ENCODE measurements at places on chromosomes 13 and 19.

- no peak for DNase-seq
Measured at GRCh38 chr19:48551437-48552302, at the start of gene SULT2B1. Gene SULT2B1, plus strand, starts transcription at chr19:48552172. Its CDS starts 81 bp downstream, at chr19:48552253.

GRCh38 chr13:36108954-36109353, 22.2 kb downstream of the DCLK1 start:
- no peak for DNase-seq

GRCh38 chr13:76768384-76768783, 117.8 kb downstream of the KCTD12 start:
- no peak for DNase-seq

- no peak for DNase-seq
Measured at GRCh38 chr13:90091611-90092010, 1255.9 kb upstream of the MIR17HG start.

DNA sequence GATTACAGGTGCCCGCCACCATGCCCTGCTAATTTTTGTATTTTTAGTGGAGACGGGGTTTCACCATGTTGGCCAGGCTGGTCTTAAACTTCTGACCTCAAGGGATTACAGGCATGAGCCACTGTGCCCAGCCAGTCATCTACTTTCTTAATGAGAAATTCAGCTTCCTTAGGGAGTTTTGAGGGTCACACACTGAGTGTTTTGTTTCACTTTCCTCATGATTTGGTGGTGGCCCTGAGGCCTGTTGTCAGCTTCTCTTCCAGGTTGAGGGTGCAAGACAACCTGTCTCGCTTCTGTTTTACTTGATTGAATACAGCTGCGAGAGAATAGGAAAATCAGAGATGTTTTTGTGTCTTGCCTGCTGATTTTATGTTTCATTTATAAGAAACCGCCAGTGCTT, 9.9 kb downstream of the FRY start:
- DNase-seq, result no peak

DNA sequence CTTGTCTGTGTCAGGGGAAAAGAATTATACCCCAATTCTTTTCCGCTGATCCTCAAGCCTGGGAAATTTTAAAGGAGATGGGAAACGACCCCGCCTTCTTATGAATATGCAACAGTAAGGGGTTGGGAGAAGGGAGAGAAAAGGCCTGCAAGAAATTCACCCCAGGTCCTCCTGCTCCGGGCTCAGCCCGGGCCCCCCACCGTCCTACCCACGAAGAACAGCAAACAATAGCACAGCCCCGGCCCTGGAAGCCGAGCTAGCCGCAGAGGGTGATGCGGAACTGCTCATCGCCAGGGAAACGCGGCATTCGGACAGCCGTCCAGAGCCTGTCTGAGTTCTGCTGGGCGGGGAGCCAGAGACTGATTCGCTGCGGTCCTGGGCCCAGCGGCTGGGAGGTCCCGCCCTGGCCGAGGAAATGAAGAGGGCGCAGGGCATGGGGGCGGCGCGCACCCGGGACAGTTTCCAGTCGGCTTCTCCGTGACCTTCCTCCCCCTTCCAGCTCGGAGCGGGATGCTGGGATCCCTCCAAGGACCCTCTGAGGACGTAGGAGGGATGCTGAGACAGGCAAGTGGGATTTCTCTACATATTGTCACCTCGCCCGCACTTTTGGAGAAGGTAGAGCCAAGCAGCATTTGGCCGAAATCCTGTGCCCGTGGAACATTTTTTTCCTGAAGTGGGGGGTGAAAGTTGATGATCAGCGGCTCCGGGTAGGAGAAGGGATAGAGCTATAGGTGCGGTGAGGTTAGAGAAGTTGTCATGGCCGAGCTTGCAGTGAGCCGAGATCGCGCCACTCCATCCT, 82.3 kb upstream of the C1QTNF9B start:
- DNase-seq, result peak; percentile 61

GRCh38 chr19:16846901-16847300, 17.7 kb downstream of the SIN3B start:
- DNase-seq, result no peak

- no peak for DNase-seq
Measured at GRCh38 chr19:747432-748273, 3.3 kb upstream of the MISP start.

DNA sequence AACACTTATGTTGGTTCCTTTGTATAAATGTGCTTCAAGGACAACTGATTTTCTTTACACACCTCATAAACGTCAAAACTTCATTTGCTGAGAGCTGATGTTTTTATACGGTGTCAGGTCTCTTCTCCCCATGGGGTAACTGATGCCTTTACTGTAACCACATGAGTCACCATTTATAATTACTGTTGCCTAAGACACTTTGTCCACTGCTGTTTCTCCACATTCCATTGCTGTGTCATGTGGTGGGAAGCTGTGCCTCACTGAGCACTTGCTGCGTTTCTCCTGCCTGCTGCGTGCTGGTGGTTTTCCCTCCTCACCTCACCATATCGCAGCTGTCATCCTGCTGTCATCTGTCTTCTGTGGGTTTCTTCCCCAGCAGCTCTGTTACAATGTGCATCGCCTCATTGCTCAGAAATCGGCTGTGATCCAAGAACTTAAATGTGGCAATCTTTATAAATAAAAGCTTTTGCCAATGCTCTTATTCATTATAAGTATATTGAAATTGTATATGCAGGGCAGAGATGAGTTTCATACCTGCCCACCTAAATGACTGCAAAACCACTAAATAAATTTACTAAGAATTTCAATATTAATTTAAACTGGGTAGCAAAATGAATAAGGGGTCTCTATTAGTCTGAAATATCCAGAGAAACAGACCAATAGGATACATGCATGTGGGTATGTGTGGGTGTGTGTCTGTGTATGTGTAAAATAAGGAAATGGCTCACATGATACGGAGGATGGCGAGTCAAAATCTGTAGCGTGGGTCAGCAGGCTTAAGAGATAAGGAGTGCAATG, 547.0 kb upstream of the SLITRK5 start:
- DNase-seq, result peak; percentile 99

DNA sequence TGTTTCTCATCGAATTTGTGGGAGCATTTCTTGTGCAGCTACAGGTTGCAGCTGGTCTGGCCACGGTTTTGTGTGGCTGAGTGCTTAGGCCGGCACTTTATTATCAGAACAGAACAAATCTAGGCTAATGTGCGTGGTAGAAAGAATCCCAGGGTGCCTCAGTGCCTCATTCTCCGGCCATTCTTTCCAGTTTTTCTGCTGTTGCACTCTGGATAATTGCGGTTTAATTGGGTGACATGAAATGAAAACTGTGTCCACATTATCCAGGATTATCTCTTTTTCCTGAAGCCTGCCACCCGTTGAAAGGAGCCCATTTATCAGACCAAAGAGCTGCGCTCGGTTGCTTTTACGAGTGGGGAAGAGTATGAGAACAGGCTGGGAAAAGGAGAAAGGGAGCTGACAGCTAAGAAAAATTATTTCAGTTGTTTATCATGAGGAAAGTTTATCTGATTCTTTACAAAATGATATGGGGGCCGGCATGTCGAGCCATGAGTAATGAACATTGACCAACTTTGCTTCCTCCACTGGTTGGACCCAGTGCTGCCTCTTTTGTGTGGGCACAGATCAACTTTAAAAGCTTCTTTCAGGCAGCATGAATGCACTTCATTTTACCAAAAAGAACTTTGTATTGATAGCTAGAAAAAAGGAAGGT, 117.0 kb upstream of the SOX21 start:
- no peak for DNase-seq

- DNase-seq, result peak; percentile 20
Measured at GRCh38 chr19:5345895-5346386, 5.3 kb upstream of the PTPRS start.

DNA sequence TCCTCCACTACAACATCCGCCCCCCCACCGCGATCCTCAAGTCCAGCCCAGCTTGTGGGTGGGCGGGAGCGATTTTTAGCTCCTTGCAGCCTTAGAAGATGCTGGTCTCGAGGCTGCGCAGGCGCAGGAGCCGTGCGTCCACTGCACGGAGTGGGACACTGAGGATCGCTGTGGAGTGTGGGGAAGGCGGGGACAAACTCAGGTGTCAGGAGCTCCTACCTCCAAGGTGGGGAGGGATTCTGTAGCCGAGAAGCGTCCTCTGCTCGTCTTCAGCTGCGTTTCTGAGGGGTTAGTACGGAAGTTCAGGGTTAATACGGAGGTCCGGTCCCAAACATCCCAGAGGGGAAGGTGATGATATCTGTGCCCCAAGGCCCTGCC, at the start of gene RTBDN:
Gene RTBDN, minus strand, starts transcription at position 14 of the 378 bp plus-strand sequence. CDS start 4,600 bp downstream, outside the sequence.
- DNase-seq, result no peak

DNA sequence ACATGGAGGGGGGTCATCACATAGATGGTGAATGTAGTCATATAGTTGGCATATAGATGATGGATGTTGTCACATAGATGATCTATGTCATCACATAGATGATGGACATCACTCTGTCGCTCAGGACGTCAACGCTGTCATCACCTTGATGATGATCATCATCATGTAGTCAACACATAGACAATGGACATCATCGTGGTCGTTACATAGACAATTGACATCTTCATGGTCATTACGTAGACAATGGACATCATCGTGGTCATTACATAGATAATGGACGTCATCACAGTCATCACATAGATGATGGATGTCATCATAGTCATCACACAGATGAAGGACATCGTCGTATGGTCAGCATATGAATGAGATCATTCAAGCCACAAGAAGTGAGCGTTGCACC, 28.6 kb upstream of the SLC15A1 start:
- DNase-seq, result no peak

DNA sequence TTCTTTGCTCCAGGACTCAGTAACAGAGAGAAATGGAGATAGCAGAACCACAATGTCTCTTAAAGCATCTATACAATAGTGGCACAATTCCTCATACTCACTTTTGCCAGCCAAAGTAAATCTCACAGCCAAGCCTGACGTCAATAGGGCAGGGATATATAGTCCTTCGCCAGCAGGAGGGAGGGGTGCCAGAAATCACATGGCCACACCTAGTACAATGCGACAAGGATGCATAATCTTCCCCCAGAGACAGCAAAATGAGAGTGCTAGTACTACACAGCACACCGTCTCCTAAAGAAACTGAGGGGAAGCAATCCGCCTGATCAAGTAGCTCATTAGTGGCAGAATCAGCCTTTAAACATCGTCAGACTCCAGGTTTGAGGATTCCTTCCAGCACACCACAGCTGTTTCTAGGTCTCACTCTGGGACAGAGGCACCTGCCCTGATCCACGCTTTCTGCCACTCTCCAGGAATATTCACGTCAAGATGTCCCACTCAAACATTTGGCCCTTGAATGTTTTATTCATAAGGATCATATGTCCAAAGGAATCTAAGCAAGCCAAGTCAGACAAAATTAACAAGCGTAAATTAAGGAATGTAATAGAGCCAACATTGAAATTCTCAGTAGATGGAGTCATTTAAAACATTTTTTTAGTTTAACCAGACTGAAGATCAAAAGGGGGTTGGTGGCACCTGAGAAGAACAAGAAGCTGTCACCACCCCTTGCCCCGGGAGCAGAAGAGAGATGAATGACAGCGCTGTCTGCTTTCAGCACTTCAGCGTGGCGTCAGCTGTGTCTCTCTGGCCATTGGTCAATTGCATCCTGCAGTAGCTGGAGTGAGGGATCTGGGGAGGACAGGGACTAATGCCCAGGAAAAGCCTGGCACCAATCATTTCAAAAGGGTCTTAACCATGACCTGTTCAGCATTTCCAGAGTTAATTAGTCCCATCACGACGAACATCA, 63.5 kb upstream of the SERP2 start:
- DNase-seq, result no peak

- DNase-seq, result no peak
Measured at GRCh38 chr13:24307211-24308067, 1.9 kb upstream of the C1QTNF9 start.

GRCh38 chr13:112885782-112886268, 83.2 kb upstream of the MCF2L start:
- peak; percentile 34 for DNase-seq

DNA sequence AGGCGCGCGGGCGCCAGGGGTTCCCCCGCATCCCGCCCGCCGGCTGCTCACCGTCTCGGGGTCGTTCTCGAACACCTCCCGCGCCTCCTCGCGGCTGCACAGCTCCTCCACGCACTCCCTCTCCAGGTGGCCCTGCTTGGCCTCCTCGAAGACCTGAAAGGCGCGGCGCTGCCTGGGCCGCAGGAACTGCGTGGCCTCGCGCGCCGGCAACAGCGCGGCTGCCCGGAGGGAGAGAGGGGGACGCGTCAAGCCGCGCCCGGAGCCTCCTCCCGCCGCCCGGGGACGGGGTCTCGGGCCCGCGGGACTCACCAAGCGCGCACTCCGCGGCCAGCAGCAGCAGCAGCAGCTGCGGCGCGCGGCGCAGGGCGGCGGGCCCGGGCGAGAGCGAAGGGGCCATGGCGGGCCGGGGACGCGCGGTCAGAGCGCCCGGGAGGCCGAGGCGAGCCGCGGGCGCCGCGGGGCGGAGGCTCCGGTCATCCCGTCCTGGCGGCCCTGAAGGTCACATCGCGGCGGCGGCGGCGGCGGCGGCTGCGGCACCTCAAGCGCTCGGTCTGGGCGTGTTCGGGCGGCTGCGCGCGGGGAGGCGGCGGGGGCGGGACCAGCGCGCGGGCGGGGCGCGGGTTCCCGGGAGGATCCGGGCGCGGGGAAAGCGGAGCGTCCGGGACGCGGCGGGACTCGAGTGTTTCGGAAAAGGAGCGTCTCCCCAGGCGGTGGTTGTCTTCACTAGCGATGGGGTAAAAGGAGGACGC, at the start of gene GAS6:
Gene GAS6, minus strand, starts transcription at position 553 of the 749 bp plus-strand sequence. Its CDS starts 156 bp downstream, at position 397.
- DNase-seq, result no peak

DNA sequence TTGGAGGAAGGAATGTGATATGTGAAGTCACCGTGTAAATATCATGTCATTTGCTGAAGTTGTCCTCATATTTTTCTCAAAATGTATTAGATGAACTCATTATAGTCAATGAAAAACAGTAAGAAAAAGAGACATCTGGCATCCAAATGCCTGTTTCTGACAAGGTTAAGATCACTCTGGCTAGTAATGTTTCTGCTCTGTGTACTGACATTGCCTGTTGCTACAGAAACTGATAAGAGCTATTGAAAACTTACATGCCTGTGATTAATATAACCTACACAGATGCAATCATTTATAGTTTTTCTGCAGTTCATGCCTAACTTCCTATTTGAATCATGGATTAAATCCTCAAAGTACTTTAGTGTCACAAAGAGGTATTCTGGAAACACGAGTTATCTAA, 249.8 kb downstream of the NBEA start:
- DNase-seq, result no peak

DNA sequence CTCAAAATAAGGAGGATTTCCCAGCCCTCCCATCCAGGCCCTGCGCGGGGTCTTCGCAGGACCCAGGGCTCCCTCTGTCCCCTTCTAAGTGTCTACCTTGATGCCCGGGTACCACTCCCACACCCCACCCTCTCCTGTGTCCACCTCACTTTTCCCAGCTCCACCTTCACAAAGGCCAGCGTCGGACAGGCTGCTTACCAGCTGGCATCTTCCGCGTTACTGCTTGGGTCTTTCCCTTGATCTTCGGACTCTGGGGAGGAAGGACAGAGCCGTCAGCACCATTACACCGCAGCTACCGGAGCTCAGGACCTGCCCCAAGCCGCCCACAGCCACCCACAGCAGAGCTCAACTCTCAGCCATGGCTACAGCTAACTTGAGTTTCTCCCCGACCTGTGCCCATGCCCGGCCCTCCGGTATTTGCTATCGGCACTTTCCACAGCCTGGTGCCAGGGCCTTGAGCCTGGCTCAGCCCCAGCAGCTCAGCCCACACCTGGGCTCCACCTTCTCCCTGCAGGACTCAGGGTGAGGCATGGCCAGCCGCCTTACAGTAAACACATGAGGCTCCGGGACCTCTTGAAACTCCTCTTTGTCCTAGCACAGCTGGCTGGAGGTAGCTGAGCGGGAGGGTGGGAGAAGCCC, 3.8 kb downstream of the C13orf46 start:
- no peak for DNase-seq
